ENCODE measurements at places on chromosomes 12 and 14.

DNA sequence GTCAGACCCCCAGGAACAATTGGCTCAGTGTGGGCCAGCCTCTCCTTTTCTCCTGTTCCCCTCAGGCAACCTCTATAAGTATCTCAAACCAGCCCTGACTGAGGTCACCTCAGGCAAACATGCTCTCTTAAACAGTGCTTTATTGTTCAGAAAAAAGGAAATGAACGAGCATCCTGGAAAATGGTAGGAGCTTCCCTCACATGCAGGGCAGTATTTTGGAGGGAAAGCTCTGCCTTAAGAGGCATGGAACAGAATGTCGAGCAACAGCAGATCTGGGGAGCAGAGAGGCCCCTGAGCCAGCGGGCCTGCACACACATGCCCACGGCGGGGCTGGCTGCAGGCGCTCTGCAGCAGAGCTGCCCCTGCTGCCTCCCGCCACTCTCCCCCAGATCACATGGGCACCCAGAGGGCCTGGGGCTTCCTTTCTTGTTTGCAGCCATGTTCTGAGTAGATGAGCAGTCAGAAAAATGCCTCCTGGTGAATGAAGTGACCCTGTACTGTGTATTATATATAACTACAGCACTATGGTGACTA is 42.0 kb downstream of the MOK start:
- no peak for DNase-seq

- no peak for DNase-seq
Measured at GRCh38 chr14:100339766-100340422, 16.8 kb downstream of the SLC25A47 start.

GRCh38 chr14:71891970-71892369 is 40.3 kb upstream of the RGS6 start:
- no peak for DNase-seq

DNA sequence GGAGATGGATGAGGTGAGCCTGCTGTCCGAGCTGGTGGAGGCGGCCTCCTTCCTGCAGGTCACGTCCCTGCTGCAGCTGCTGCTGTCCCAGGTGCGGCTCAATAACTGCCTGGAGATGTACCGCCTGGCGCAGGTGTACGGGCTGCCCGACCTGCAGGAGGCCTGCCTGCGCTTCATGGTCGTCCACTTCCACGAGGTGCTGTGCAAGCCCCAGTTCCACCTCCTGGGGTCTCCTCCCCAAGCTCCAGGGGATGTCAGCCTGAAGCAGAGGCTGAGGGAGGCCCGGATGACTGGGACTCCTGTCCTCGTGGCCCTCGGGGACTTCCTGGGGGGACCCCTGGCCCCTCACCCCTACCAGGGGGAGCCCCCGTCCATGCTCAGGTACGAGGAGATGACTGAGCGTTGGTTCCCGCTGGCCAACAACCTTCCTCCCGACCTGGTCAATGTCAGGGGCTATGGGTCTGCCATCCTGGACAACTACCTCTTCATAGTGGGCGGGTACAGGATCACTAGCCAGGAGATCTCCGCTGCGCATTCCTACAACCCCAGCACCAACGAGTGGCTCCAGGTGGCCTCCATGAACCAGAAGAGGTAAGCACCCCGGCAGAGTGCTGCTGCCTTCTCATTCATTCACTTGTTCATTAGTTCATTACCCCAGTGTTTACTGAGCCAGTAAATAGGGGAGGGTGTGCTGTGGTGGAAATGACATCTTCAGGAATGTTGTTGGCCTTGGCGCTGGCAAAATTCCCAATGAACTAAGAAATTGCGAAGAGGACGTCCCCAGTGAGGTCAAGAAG is 774 bp upstream of the MANSC4 start:
- DNase-seq, result no peak

All from activated CD4-positive, alpha-beta T cell treated with anti-CD3 and anti-CD28 coated beads, Interleukin-2, Interleukin-4, amounts not matched to agents 100 ng/mL and 50 ng/mL, durations not matched to agents 16 hours and 8 hours (primary cell).